ENCODE measurements at places on chromosomes 12 and 14.

DNA sequence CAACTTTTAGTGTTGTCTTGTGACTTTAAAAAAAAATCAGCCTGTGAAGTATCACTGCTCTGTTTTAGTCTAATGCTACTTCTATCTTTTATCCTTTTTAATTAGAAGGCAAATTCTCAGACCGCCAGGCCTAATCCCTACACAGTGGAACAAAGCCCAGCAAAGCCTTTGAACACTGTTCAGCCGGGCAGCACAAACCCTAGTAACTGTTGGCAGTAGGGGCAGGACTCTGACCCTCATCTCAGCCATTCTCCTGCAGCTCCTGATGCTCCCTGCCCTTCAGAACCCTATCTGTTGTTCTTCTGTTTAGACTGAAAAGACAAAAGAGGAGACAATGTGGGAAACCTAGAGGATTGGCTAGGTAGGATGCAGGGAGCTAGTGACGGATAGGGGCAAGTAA lies 78.0 kb upstream of the OTX2 start:
- no peak for DNase-seq

DNA sequence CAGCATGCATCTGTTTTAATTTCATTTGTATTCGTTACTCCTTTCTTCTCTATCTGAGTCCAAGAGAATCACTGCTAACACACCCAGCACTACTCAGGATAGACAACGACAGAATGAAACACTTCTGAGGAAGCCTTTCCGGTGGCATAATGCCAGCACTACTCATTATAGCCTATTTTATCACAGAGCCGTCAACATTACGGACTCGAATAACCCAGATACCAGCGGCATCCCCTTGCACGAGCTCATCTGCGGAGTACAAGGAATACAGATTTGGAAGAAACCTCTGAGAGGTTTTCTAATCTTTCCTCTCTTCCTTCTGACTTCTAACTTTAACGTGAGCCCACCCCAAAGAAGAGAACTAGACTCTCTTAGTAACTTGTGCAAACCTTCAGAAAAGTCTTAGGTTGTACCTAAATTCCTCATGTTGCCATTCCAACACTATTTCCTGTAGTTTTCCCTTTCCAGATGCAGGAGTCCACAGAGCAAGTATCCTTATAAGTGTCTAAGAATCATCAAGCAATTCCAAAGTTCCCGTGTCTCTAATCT lies 248.1 kb downstream of the APAF1 start:
- no peak for DNase-seq

- DNase-seq: peak; percentile 39
Measured at GRCh38 chr12:102958073-102958829, 777 bp downstream of the ASCL1 start.

GRCh38 chr14:74594029-74594428 lies 18.0 kb downstream of the LTBP2 start:
- DNase-seq: no peak

GRCh38 chr12:57272337-57273151 lies 21.6 kb upstream of the STAC3 start:
- DNase-seq: no peak

DNA sequence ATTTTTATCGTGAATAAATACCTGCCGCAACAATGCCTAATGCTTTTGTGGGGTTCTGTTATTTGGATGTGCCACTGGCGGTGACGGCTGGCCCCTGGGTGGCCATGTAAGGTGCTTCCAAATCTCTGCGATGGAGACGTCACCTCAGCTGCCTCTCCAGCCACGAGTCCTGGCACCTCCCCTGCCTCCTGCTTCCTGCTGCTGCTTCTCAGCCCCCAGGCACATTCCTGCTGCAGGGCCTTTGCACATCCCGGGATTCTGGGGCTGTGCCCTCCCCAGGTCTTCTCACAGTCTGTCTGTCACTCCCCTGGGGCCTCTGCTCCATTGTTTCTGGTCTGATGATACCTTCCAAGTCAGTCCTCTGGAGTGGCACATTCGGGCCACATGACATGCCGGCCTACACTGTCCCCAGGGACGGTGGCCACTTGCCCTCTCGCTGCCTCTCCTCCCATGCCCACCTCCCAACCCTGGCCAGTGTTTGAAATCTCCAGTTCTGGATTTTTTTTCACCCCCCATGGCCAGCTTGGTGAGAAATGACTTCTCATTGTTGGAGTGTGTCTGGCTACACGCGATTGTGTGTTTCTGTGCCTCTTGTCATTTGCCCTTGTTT lies 151.8 kb downstream of the KIF26A start:
- no peak for DNase-seq

- DNase-seq: no peak
Measured at GRCh38 chr14:71322655-71323250, 415.5 kb downstream of the PCNX1 start.

All from progenitor cell of endocrine pancreas (in vitro differentiated cells).